ENCODE measurements at places on chromosomes 1 and 21.

DNA sequence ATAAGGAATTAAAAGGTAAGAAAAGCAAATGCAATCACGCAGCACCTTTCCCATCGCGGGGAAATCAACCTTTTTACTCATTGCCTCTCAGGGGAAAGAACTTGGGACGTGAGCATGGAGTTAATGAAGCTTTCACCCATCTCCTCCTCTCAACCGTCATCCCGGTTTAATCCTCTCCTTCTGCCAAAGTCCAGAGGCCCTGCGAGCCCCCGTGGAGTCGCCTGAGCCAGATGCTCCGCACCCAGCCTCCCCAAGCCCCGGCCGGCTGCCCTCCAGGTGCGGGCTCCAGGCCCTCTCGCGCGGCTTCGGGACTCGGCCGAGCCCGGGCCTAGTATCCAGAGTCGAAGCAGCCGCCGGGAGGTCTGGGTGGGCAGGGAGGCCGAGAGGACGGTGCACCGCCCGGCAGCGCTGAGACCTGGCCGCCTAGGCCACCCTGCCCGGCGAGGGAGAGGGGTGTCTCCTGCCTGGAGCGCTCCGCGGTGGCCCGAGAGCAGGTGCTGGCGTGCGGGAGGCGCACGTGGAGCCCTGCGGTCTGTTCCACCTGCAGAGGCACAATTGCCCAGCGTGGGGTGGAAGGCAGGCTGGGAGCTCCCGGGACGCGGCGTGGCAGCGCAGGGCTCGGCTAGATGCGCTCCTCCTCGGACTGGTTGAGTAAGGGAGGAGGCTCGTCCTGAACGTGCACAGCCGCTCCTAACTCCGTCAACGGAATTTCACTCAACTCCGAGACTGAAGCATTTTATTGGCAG lies 218.5 kb downstream of the SDCCAG8 start:
- no peak for DNase-seq

DNA sequence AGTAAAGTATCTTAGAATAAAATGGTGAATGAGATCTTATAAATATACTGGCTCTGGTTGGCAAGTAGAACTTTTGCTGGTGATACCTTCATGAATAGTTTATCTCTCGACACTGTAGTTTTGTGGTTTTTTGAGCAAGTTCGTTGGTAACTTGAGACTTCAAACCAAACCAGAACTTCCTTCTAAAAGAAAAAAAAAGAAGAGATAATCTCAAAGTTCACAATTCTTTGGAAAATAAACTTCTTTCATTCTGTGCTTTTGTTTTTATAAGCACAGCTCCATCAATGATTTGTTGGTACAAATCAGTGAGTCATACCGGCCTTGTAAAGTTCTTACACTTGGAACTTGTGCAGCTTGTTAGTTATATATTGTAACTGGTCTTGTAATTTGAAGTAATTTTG lies 2.3 kb downstream of the HIPK1 start:
- no peak for DNase-seq

DNA sequence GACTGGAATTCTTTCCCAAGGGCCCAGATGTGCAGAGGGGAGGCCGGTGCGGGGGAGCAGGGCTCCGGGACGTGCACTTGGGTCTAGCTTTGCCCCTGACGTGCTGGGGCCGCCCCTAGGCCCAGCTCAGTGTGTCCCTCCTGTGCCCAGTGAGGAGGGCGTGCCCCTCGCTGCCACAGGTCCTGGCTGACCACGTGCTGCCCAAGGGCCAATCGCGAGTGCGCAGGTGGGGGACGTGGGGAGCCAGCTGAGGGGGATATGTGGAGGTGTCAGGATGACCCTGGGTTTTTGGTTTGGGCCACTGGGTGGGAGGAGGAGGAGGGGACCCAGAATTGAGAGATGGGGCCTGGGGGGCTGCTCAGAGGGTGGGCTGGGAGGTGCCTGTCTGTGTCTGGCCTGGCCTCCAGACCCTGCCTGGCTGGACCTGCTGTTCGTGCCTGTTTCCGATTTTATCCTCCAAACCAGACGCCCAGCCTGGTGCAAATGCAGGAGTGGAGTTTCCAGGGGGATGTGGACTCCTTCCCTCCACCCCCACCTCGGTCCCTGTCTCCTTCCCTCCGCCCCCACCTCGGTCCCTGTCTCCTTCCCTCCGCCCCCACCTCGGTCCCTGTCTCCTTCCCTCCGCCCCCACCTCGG lies 6.1 kb upstream of the RNF223 start:
- no peak for DNase-seq

- no peak for DNase-seq
Observed at GRCh38 chr1:96752394-96752793, 30.8 kb downstream of the PTBP2 start.

GRCh38 chr1:24285231-24285630 lies 33.9 kb upstream of the GRHL3 start:
- DNase-seq, result no peak

- no peak for DNase-seq
Observed at GRCh38 chr1:87951852-87952251, 623.2 kb downstream of the LMO4 start.

GRCh38 chr1:150477733-150478132 lies 9.5 kb upstream of the TARS2 start:
- DNase-seq, result peak; percentile 7

- DNase-seq, result no peak
Observed at GRCh38 chr1:194068446-194069167, 882.2 kb upstream of the B3GALT2 start.

- DNase-seq, result no peak
Observed at GRCh38 chr1:205476648-205477047, 20.8 kb upstream of the BLACAT1 start.

GRCh38 chr1:179816196-179816960 lies 61.2 kb downstream of the TOR1AIP2 start:
- no peak for DNase-seq

DNA sequence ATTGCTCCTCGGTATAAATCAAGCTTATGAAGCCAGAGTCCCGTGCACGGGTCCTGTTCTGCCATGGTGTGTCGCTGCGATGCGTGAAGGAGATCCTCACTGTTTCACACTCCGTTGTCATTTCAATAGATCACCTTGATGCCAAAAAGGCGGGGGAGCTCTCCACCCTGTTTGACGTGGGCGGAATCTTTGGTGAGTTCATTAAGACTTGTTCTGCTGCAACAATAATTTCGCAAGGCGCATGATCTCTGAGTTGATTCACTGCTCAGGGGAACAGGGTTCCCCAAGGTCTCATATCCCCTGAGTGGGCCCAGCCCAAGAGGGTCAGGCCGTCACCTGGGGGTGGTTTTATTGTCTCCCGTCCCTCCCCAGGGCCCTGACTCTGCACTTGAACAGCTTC lies 50.0 kb downstream of the SLC37A1 start:
- no peak for DNase-seq

GRCh38 chr1:111320066-111320879 lies 29.6 kb downstream of the CHIA start:
- no peak for DNase-seq

DNA sequence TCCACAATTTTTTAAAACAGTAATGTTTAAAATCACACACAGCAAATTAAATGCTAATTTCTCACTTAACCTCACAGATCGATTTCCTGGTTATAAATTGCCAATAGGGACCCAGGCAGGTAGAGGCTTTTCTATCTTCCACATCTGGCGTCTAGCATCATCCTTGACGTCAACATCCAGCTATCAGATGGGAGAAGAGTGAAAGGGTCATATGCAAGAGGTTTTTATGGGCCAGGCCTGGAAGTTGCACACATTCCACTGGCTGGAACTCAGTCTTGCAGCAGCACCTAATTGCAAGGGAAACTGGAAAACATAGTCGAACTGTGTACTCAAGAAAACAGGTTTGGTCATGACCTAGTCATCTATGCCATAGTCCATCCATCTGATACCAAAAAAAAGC lies 6.0 kb upstream of the EEIG2 start:
- DNase-seq, result no peak

DNA sequence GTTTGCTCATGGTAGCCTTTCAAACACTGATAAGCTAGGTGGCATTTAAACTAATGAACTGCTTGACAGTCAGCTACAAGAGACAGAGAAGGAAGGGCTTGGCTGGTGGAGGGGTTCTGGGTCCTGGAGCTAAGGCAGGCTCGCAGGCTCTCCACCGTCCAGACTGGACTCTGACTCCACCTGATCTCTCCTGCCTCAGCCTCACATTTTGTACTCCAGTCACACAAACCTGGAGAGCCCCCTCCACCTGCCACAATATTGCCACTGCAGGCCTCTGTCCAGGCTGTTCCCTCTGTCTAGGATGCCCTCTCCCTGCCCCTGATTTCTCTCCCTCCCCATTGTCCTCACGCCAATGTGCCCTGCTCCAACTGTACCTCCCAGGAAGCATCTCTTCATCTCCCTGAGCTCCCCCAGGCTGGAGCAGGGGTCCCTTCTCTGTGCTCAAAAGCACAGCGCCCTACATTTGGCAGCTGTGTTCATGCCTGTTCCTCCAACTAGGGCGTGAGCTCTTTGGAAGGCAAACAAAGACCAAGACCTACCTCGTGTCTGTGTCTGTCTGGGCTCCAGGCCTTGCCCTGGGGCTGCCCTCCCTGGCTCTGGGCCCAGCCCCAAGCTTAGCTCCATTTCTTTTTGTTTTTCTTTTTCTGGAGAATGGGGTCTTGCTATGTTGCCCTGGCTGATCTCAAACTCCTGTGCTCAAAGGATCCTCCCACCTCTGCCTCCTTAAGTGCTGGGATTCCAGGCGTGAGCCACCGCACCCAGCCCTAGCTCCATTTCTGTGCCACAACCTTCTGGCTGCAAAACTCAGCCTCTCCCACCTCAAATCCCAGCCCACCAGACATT lies 2.9 kb downstream of the TIE1 start:
- no peak for DNase-seq

DNA sequence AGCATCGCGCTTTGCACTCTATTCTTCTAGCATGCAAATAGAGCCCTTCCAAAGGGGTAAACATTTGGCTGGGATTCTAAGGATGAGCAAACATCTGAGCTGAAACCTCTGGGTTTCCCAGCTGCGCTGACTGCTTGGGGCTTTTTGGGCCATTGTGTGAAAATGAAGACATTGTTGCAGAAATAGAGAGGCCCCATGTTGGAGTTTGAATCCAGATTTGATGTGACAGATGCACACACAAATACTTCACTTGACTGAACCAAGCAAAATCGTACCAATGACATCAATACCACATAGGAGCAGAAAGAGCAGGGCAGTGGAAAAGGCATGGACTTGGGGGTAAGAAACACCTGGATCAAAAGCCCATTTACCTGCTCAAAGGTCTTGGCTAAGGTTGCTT lies 144.6 kb upstream of the HMGB4 start:
- DNase-seq, result no peak

GRCh38 chr1:172751683-172752082 lies 92.8 kb downstream of the FASLG start:
- no peak for DNase-seq

- DNase-seq, result no peak
Observed at GRCh38 chr1:230819976-230820375, 48.3 kb downstream of the C1orf198 start.

- no peak for DNase-seq
Observed at GRCh38 chr21:40662889-40663288, 184.1 kb downstream of the DSCAM start.

- DNase-seq, result no peak
Observed at GRCh38 chr1:51444096-51444495, 75.0 kb downstream of the EPS15 start.

GRCh38 chr1:86429122-86429725 lies 5.3 kb downstream of the CLCA2 start:
- DNase-seq, result no peak

DNA sequence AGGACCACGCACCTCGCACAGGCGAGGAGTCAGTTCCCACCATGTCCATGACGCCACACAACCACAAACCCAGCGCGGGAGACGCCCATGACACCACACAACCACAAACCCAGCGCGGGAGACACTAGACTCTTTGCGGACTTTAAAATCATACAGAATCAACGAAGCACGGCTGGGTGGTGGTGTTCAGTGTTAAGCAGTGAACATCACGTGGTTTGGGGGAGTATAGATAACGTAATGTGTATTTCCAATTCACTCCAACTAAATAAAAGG lies 19.2 kb downstream of the PTTG1IP start:
- no peak for DNase-seq

- DNase-seq, result no peak
Observed at GRCh38 chr1:185668013-185668412, 66.2 kb upstream of the HMCN1 start.

DNA sequence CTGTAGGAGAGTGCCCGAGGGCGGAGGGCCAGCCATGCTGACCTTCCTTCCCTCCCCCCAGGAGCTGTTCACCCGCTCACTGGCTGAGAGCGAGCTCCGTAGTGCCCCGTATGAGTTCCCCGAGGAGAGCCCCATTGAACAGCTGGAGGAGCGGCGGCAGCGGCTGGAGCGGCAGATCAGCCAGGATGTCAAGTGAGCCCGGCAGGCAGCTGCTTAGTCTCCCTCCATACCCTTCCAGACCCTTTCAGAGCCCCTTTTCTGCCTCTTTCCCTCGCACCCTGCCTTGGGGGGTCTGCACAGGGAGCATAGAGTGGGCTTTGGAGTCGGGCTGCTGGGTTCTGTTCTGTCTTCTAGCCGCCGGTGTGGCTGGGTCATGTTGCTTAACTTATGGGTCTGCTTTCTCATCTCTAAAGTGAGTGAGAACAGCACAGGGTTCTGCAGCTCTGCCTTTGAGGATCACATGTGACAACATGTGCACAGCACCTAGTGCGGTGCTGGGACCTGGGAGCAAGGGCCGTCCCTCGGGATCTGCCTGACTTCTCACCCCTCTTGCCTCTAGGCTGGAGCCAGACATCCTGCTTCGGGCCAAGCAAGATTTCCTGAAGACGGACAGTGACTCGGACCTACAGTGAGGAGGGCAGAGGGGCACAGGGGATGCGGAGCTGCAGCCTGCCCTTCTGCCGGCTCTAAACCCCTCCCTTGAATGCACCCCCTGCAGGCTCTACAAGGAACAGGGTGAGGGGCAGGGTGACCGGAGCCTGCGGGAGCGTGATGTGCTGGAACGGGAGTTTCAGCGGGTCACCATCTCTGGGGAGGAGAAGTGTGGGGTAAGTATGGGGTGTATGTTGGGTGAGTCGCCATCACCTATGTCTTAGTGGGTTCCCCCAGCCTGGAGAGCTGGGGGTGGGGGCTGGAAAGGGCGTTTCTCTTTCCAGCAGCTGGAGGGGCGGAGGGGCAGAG lies 6.2 kb downstream of the AMPD2 start:
- no peak for DNase-seq

DNA sequence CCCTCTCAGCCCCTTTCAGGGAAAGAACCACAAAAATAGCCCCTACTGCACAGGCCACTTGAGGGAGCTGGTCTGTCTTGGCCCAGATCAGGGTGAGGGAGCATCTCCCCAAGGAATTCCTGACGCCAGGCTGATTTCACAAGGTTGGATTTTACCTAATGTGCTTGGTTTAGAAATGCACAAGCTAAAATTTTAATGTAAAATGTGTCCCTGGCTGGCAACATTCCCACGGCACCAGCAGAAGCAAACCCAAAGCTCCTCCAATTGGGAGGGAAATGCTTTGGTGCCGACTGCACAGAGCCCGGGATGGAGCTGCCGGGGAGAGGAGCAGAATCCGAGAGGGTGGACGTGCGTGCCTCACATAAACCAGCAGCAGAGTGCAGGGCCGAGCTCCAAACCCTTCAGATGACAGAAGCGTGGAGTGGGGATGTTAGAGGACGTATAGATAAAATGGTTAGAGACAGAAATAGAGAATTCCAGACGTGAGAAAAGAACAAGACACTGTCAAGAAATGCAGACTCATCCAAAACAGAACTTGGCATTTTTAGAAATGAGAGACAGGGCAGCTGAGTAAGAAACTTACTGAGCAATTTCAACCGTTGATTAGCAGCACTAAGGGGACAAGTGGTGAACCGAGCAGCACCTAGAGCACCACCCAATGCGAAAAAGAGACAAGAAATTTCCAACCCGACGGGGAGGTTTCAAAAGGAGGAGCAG lies 41.6 kb upstream of the TMEM52 start:
- no peak for DNase-seq

GRCh38 chr1:14037101-14037847 lies 337.3 kb downstream of the PRDM2 start:
- no peak for DNase-seq

- no peak for DNase-seq
Observed at GRCh38 chr1:23102289-23102688, 66.4 kb downstream of the LUZP1 start.

Data from urinary bladder (tissue), 4 donors.